ENCODE measurements at places on chromosomes 7 and 10.

- H3K4me1 ChIP-seq: peaks cover 36% of the 10 kb centered on the region
- no peak overlapping the region for H3K4me3 ChIP-seq
- H3K36me3 ChIP-seq: no peaks in the 10 kb centered on the region
These were observed 28.4 kb upstream of the IFRD1 start for GRCh38 chr7:112421666-112422486.

DNA sequence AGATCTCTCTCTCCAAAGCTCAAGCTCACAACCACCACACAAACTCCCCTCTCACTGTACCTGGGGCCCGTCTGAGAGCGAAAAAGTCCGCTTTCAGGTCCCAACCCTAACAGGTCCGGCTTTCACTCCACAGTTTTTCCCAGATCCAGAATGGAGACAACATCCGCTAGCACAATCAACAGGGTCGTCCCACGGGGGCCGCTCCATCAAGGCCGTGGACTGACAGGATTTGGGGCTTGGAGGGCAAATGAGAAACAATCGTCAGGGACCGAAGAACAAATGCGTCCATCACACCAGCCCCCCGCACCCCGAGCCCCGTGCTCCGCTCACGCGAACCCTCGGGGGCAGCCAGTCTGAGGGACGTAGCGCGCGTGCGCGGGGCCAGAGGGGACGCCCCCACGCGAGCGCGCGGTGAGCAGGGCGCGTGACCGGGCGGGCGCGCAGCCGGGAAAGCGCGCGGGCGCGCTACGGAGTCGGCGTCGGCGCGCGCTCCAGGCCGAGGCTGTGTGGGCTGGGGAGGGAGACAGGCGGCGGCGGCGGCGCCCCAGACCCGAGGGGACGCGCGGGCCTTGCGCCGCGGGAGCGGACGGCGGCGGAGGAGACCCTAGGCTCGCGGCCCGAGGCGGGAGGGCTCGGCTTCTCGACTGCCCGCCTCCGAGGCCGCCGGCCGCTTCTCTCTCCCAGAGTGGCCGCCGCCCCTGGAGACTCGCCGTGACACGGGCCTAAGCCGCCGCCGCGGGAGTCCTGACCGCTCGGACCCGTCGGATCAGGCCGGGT lies at the start of gene SLK:
Gene SLK (plus strand): TSS at position 470 of the 777 bp plus-strand sequence. CDS start 606 bp downstream, outside the sequence.
- H3K4me3 ChIP-seq: peak within 1 kb of the TSS; percentile 100
- DNase-seq: peak; percentile 80
- no peaks in the 10 kb centered on the region for H3K27me3 ChIP-seq
- peak within 1 kb of the TSS; percentile 88 for H3K27ac ChIP-seq
- H3K36me3 ChIP-seq: peaks cover 14% of the 10 kb centered on the region

DNA sequence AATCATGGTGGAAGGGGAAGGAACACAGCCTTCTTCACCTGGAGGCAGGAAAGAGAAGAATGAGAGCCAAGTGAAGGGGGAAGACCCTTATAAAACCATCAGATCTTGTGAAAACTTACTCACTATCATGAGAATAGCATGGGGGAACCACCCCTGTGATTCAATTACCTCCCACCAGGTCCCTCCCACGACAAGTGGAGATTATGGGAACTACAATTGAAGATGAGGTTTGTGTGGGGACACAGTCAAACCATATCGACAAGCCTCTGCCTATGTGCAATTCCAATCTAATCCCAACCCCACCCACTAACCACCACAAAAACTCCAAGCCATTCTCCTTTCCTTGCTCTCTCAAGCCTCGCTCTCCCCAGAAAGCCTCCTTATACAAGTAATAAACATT lies 69.2 kb downstream of the TAC1 start:
- no peaks in the 10 kb centered on the region for H3K27me3 ChIP-seq
- no peaks in the 10 kb centered on the region for H3K4me1 ChIP-seq
- H3K27ac ChIP-seq: no peak overlapping the region
- H3K36me3 ChIP-seq: no peaks in the 10 kb centered on the region
- no peak overlapping the region for H3K4me3 ChIP-seq
- DNase-seq: no peak

- DNase-seq: no peak
- H3K4me1 ChIP-seq: no peaks in the 10 kb centered on the region
- no peak overlapping the region for H3K4me3 ChIP-seq
- no peaks in the 10 kb centered on the region for H3K27me3 ChIP-seq
These were observed 37.8 kb downstream of the CLRN3 start for GRCh38 chr10:127854769-127855590.

- no peaks in the 10 kb centered on the region for H3K27me3 ChIP-seq
- DNase-seq: no peak
- peak overlapping the region; percentile 48 for H3K27ac ChIP-seq
- no peaks in the 10 kb centered on the region for H3K36me3 ChIP-seq
- no peak overlapping the region for H3K4me3 ChIP-seq
These were observed 62.8 kb downstream of the EGFR start for GRCh38 chr7:55081472-55082227.

GRCh38 chr7:1859266-1860035 lies 189.4 kb downstream of the ELFN1 start:
- H3K27ac ChIP-seq: no peak overlapping the region
- no peak overlapping the region for H3K4me3 ChIP-seq
- H3K27me3 ChIP-seq: no peaks in the 10 kb centered on the region
- no peaks in the 10 kb centered on the region for H3K4me1 ChIP-seq
- no peaks in the 10 kb centered on the region for H3K36me3 ChIP-seq

GRCh38 chr7:17185690-17186070 lies 112.8 kb upstream of the AHR start:
- H3K4me3 ChIP-seq: no peak overlapping the region
- no peak overlapping the region for H3K27ac ChIP-seq
- no peaks in the 10 kb centered on the region for H3K27me3 ChIP-seq
- no peak for DNase-seq
- H3K36me3 ChIP-seq: no peaks in the 10 kb centered on the region
- H3K4me1 ChIP-seq: peaks cover 5% of the 10 kb centered on the region

DNA sequence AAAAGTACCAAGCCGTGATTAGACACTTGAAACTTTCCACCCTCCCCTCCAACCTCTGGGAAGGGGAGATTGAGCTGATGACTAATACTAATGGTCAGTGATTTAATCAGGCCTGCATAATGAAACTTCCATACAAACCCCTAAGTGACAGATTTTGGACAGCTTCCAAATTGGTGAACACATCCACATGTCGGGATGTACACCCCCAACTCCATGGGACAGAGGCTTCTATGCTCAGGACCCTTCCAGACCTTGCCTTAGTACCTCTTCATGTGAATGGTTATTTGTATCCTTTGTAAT lies 4.8 kb downstream of the NUB1 start:
- peaks cover 8% of the 10 kb centered on the region for H3K4me1 ChIP-seq
- no peaks in the 10 kb centered on the region for H3K27me3 ChIP-seq
- H3K27ac ChIP-seq: no peak overlapping the region
- no peak for DNase-seq

DNA sequence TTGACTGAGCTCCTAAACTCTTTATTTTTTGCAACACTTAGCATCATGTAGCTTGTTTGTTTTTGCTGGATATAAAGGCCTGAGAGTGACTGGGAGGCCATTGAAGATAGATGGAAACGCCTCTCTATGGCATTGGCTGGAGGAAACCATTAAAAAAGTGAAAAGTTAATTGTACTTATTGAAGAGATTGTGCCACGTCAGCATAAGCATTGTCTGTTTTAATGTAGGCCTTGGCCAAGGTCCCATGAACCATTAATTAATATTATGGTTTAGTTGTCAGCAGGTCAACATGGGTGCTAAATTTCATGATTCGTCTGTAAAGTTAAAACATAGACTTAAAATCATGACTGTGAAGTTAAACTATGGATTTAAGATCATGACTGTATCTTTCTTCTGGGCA lies 178.6 kb downstream of the GATA3 start:
- H3K36me3 ChIP-seq: no peaks in the 10 kb centered on the region
- DNase-seq: no peak
- no peaks in the 10 kb centered on the region for H3K27me3 ChIP-seq

- no peak for DNase-seq
- H3K36me3 ChIP-seq: no peaks in the 10 kb centered on the region
- no peaks in the 10 kb centered on the region for H3K27me3 ChIP-seq
- H3K4me1 ChIP-seq: no peaks in the 10 kb centered on the region
- H3K4me3 ChIP-seq: no peak overlapping the region
These were observed 327.9 kb downstream of the ACTR3B start for GRCh38 chr7:153087498-153087897.

- H3K36me3 ChIP-seq: no peaks in the 10 kb centered on the region
- H3K4me3 ChIP-seq: no peak overlapping the region
- no peaks in the 10 kb centered on the region for H3K27me3 ChIP-seq
- DNase-seq: no peak
- H3K4me1 ChIP-seq: peaks cover 11% of the 10 kb centered on the region
These were observed 260.1 kb upstream of the HABP2 start for GRCh38 chr10:113292743-113293142.

GRCh38 chr10:124125305-124126116 lies 32.1 kb upstream of the CHST15 start:
- no peak for DNase-seq
- H3K27ac ChIP-seq: no peak overlapping the region
- peaks cover 8% of the 10 kb centered on the region for H3K4me1 ChIP-seq
- H3K36me3 ChIP-seq: no peaks in the 10 kb centered on the region

DNA sequence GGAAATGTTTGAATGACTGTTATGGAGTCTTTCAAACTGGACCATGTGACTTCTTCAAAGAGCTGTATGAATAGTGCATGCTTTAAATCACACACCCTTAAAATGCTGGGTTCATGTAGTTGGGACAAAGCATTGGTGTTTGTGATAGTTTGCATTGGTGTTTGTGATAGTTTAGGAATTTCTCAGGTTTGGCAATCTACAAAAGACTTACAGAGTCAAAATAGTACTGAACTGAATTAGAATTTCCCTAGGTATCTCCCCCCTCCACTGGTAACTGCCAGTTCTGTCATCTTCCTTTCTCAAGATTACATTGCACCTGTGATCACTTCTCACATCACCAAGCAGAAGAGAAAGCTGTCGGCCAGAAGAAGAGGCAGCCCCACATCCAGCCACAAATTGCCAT lies 261.1 kb downstream of the GATA3 start:
- no peak overlapping the region for H3K27ac ChIP-seq
- no peak overlapping the region for H3K4me3 ChIP-seq
- DNase-seq: no peak
- peaks cover 4% of the 10 kb centered on the region for H3K27me3 ChIP-seq
- H3K36me3 ChIP-seq: no peaks in the 10 kb centered on the region

DNA sequence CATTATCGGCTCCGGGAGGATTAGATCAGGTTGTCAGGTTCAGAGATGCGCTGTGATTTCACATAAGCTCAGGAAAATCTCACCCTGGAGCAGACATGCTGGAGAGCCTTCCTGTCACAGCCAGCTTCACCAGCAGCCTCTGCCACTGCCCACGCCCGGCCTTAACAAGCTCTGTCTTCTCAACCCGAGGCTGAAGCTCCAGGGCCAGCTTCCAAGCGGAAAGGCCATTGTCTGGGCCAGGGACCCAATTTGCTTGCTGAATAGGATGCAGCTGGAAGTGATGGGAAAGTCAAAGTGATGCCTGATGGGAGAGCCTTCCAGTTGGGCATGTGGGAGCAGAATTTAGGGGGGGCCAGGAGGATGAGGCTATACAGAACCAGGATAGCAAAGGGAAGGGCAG lies 36.3 kb downstream of the C10orf105 start:
- H3K27me3 ChIP-seq: no peaks in the 10 kb centered on the region

DNA sequence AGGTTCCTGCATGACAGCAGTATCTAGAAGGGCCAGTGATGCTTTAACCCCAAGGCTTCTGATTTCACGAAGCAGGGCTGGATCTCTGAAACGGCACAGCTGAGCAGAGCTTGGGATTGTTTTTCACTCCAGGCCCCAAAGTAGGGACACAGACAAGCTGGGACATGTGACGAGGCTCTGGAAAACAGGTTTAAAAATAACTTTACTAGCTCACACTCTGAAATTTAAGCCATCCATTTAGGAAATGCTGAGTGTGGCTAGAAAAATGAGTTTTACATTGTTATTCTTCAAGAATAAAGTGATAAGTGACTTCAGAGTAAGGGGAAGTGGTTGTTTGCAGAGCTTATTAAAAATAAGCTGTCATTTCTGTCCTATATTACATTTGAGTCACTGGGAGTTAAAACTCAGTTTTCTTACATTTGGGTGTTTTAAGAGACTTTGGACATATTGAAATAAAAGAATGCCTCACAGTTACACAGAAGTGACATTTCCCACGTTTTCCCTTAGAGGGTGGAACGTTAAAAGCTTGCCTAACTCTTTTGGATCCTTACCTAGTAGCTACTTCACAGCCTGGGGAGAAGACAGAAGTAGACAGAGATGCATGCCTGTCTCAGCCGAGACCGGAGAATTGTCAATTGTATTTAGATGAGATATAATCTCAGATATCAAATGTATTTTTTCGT lies 107.8 kb downstream of the GALNT17 start:
- no peak overlapping the region for H3K27ac ChIP-seq
- H3K27me3 ChIP-seq: no peaks in the 10 kb centered on the region
- DNase-seq: no peak

GRCh38 chr10:52297747-52298146 lies 16.3 kb upstream of the DKK1 start:
- no peaks in the 10 kb centered on the region for H3K4me1 ChIP-seq
- no peak overlapping the region for H3K27ac ChIP-seq
- H3K36me3 ChIP-seq: no peaks in the 10 kb centered on the region

DNA sequence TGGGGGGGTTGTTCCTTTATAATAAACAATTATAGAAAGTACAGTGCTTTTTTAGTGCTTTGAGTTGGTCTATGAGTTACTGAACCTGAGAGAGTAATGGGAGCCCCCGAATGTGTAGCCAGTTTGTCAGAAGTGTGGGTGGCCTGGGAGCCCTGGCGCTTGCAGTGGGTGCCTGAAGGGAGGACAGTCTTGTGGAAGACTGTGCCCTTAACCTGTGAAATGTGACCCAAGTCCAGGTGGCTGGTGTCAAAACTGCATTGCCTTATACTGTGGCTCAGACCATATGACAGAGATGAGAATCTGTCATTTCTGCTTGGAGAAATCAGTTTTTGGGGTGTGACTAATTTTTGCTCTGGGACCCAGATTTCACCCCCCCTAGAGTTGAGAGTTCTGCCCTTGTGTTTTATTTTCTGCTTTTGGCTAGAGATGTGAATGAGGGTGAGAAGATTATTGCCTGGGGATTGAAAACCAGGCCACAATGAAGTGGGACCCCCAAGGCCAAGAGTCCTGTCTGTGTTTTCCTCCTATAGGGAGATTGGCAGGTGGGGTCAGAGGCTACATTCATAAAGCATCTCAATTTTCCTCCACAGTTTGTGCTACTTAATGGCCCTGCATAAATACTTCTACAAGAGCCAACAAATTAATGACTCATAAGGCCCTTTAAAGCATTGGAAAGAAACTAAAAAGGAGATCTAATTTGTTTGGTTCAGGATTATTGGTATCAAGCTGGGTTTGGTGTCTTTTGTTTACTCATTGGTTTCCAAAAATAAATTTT lies 24.1 kb upstream of the CARD11 start:
- no peak overlapping the region for H3K4me3 ChIP-seq
- no peak for DNase-seq
- no peaks in the 10 kb centered on the region for H3K27me3 ChIP-seq
- H3K36me3 ChIP-seq: no peaks in the 10 kb centered on the region
- no peak overlapping the region for H3K27ac ChIP-seq

GRCh38 chr7:131443496-131443895 lies 112.9 kb downstream of the PODXL start:
- H3K36me3 ChIP-seq: peaks cover 42% of the 10 kb centered on the region
- no peaks in the 10 kb centered on the region for H3K27me3 ChIP-seq
- H3K27ac ChIP-seq: no peak overlapping the region

DNA sequence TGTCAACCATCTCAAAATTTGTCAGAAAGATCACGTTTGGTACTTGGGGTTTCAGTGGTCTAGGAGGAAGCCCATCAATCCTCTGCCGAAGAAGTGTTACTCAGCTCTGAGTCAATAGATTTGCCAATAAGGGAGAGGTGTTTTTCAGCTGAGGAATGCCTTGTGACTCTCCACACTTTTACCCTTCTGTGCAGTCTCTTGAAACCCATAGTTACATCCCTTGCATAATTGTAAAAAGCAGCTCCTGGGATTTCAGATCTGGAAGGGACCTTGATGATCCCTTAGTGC lies 47.5 kb downstream of the INSYN2A start:
- peaks cover 61% of the 10 kb centered on the region for H3K4me1 ChIP-seq
- H3K27ac ChIP-seq: peak overlapping the region; percentile 85
- H3K36me3 ChIP-seq: no peaks in the 10 kb centered on the region
- no peak for DNase-seq
- no peaks in the 10 kb centered on the region for H3K27me3 ChIP-seq
